ENCODE measurements at places on chromosomes 12 and 14. TPM values are rescaled to one million over a fixed set of nuclear protein-coding genes. Genes with fewer than 3 reads are reported as not detected.
A peak's percentile ranks its signal among the peaks of the same experiment; 100 is the strongest.

DNA sequence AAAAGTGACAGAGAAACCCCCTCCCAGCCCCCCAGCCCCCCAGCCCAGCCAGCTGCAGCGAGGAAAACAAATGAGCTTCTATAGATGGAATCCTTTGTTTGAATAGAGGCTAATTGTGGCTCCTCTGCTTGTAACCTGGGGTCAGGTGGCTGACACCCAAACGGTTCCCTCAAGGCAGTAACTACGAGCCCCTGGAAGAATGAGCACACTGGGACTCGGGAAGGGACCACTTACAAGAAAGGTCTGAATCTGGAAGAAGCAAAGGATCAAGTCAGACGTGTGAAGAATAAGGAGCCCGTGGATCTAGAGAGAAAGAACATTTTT is 108.7 kb upstream of the FUT8 start:
- DNase-seq: no peak

DNA sequence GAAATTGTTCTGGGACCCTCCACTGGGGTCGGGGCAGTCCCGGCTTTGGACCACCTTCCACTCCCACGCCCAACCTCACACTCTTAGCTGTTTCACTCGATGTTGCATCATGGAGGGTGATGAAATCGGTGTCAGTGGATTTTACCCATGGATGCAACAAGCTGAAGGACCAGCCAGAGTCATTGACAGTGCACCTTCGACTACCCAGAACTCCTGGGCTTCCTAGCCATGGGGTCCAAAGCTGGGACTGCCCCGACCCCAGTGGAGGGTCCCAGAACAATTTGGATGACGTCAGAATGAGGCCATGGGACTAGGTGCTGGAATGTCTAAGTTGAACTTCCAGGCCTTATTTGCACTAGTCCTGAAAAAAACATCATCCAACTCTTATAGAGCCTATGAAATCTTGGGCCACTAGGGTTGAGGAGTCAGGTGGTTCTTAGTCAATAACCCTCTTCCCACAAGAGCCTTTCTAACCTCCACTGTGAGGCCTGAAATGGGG is 882 bp upstream of the IL23A start:
- no peak for DNase-seq

DNA sequence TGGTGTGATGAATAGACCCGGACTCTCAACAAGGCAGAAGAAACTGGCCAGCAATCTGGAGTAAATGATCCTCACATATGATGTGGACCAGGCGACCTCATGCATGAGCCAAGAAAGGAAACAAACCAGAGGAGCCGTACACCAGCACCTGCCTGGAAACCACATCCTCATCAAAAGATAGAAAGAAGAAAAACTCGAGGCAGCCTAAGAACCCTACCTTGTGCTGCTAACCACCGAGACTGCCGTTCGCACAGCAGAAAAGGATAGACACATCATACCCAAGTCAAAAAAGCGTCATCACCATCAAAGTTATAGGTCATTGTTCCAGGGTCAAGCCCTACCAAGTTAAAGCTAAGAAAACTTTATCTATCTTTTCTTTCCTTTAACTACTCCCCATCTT is 66.7 kb downstream of the RESF1 start:
- peak; percentile 61 for DNase-seq

DNA sequence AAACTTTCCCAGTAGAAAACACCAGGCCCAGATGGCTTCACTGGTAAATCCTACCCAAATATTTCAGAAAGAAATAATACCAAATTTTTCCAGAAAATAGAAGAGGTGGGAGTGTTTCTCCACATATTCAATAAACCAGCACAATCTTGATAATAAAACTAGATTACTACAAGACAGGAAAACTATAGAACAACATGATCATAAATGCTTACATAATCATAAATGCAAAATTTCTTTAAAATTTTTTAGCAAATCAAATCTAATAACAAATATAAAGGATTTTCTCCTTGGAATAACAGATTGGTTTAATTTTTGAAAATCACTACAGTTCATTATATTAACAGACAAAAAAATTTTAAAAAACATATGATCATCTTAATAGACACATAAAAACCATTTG is 294.5 kb downstream of the BCL11B start:
- DNase-seq: no peak

- DNase-seq: no peak
These were observed 399.6 kb downstream of the ZFP36L1 start for GRCh38 chr14:68393259-68393658.

DNA sequence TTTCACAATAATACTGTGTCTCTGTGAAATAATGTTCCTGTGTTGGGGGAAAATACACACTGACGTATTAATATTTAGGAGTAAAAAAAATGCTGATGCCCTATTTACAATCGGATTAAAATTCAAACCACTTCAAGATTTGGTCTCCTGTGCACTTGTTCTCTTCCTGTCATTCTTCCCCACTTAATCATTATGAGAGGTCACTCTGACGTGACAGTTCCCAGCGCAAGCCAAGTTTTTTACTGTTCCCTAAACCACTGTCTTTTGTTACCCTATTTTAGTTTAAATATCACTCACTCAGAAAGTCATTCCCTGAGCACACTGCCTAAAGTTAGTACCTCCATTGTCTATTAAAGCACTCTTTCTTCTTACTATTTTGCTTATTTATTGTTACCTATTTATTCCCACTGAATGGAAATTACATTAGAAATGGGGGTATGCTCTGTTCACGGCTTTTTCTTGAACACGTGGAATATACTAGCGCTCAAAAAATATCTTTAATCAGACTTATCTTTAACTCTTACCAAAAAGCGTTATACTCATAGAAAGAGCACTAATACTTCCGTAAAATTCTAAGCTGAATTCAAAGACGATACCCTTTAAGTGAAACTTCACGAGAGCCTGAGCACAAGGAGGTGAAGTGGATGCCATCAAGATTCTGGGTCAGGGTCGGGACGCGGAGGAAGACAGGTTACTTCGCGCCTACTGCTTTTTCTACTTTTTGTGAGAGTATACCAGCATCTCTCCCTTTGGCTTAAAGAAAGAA is 670 bp upstream of the PSMA3 start:
- no peak for DNase-seq

GRCh38 chr12:20097626-20098025 is 270.7 kb upstream of the PDE3A start:
- no peak for DNase-seq

- DNase-seq: peak; percentile 14
These were observed 13.8 kb downstream of the NGDN start for GRCh38 chr14:23483236-23483854.

- DNase-seq: no peak
These were observed 412 bp downstream of the FGFR1OP2 start for GRCh38 chr12:26938701-26939062.

GRCh38 chr12:6943722-6944380 is at the start of the genes C12orf57 and RNU7-1:
TSS of gene C12orf57 (plus strand) at chr12:6944022. CDS start at chr12:6944122, 100 bp downstream.
TSS of gene RNU7-1 (plus strand) at chr12:6943816.
- DNase-seq: peak; percentile 89

DNA sequence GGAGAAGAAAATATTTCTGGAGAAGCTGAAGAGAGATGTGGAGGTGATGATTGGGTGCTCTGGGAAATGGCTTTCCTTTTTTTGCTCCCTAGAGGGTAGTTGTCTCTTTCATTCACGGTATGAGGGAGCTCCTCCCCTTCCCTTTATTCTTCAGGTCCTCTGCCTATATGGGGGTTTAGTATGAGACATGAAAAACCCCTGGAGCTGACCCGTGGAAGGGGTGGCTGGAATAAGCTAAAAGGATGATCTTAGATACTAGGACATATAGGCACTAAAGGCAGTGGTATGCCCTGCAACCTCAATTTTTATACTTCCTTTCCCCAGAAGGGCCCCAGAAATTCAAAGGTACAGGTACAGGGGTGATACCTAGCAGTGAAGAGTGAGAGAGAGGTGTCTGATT is 4.2 kb upstream of the DTX3 start:
- no peak for DNase-seq

The ESR2 gene
- total RNA-seq: 0.96 TPM

The TSPAN8 gene
- not detected for total RNA-seq

The SRRM4 gene
- not detected for total RNA-seq

The MANSC4 gene
- total RNA-seq: not detected

The CTSG gene
- not detected for total RNA-seq

The CPNE6 gene
- not detected for total RNA-seq

The TMEM117 gene
- 0.68 TPM for total RNA-seq
